Endothelial cell (in vitro differentiated cells): ENCODE measurements at places on chromosomes 7 and 10.
A peak's percentile ranks its signal among the peaks of the same experiment; 100 is the strongest.

DNA sequence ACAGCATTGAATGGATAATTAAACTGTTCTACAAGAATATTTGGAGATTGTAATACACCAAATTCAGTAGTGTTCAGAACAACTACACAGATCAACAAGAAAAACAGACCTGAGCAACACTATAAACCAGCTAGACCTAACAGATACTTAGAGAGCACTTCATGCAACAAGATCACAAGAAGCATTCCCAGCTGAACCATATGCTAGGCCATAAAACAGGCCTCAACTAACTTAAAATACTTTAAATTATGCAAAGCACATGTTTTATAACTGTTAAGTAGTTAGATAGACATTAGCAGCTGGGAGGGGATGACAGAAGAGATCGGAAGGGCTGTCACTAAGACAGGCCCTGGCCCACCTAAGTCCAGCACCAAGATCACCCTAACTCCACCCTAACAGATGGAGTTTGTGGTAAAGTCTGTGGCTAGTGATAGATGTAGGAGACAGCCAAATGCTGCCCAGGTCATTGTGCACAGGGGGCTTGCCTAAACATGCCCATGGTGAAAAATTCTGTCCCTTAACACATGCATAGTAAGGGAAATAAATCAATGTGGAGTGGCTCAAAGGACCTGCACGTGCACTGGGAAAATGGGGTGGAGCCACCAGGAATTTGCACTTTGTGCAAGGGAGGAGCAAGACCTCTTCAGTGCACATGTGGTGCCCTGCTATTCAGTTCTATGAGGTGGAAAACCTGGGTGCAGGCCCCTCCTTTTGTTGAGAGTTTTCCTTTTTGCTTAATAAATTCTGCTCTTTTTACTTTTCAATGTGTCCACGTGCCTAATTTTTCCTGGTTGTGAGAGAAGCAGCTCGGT is 567.8 kb upstream of the NRG3 start:
- DNase-seq, result no peak

DNA sequence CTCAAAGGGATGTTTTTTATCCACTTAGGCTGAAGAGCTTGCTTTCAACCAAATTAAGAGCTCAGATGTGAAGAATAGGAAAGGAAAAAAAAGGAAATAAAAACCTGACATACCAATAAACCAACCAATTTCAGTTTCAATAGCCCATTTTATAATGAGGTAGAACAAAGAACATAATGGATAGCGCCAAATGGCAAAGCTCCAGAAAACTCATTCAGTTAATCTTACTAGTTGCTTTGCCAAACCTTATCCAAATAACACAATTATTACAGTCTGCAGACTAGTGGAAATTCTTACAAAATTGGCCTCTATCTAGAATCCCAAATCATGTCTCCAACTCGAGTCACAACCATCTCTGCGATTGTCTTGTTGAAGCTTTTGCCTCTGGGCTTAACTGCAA is 337.0 kb downstream of the CRPPA start:
- DNase-seq, result no peak

- no peak for DNase-seq
Observed at GRCh38 chr7:6505685-6506559, 45.3 kb downstream of the GRID2IP start.

DNA sequence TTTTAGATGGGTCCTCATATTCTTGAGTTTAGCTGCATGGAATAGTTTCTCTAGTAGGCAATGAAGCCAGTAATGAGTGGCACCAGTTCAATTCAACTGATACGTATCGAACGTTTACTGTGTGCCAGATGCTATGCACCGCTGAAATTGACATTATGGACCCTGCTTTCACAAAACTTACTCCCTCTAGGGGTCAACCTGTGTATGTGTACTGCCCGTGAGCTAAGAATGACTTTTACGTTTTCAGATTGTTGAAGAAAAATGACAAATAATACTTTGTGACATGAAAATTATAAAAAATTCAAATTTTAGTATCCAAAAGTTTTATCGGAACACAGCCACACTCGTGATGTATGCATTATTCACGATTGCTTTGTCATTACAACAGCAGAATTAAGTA is 95.5 kb downstream of the ZMYND11 start:
- peak; percentile 5 for DNase-seq

DNA sequence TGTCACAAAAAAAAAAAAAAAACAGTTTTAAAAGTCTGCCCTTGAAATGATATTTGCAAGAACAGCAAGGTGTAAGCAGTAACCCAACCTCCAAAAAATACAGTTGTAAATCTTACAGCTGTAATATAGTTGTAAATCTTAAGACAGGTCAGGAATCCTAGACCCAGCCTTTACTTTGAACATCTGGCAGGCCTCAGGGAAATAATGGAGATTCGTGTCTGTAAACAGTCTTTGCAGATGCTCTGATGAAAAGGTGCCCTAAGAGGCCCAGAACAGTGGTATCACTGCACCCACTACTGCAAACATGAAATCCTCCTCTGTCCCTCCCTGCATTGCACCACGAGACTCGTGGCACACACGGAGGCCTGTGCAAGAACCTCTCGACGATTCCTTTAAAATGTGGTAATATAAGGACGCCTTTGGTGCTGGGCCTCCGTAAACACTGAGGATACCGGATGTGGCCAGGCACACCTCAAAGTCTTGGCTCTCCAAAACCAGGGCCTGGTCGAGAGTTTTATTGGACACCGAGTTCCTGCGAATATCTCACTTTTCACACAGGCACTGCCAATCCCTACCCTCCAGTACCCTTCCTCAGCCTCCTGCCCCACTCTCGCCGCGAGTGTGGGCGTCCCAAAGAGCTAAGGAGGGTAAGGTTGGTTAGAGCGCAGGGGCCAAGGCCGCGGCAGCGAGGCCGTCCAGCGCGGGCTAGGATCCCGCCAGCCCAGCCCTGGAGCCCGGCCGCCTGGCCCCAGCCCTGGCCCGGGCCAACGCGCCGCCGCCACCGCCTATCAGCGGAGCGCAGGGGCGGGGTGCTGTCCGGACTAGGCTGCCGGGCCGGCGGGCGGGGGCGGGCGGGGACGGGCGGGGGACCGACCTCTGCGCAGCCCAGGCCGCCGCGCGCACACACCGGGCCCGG is at the start of gene REEP3:
TSS of gene REEP3 (plus strand) at position 902 of the 916 bp plus-strand sequence. CDS start 145 bp downstream, outside the sequence.
- peak; percentile 56 for DNase-seq
